NCI-H1436 (cell line): ENCODE measurements at places on chromosomes 7 and 10.
A peak's percentile ranks its signal among the peaks of the same experiment; 100 is the strongest.

- no peak for DNase-seq
These were observed 3.1 kb upstream of the ELFN1 start for GRCh38 chr7:1666823-1667565.

DNA sequence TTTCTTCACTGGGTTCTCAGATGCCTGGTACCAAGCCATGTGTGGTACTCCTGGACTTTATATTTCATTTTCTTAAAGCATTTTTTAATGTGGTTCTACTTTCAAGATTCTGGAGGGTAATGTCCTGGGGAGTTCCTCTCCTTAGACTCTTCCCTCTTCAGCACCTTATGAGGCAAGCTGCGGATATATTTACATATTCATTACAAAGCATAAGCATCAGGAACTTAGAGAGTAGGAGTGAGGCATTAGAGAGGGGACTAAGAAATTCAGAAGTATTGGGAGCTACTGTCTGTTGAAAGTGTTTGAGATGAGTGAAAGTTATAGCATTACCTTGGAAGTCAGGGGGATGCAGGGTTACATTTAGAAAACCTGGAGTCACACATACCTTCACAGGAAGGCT is 20.8 kb downstream of the AUTS2 start:
- no peak for DNase-seq

- DNase-seq: peak; percentile 59
These were observed 116.1 kb downstream of the INSYN2A start for GRCh38 chr10:127080317-127080716.

GRCh38 chr7:107811934-107812333 is 8.9 kb upstream of the SLC26A3 start:
- no peak for DNase-seq

- no peak for DNase-seq
These were observed 106.8 kb downstream of the GALNT17 start for GRCh38 chr7:71238581-71239295.

DNA sequence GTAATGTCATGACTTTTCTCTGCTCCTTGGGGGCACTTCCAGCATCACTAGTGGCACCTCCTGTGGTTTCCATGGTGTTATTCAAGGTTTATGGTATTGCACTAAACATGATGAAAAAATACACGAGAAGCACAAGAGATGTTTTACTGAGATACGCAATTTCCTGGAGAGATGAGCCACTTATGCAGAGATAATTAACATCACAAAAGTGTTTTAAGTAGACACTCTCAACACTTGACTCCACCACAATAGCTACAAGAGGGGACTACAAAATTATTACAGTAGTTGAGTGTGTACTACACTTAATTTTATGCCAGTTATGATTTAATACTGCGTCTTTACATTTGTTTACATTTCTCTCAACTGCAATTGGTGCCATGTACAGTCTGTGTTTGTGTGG is 906.7 kb downstream of the DNAJB9 start:
- DNase-seq: peak; percentile 61

- no peak for DNase-seq
These were observed 10.1 kb downstream of the OGDH start for GRCh38 chr7:44616545-44616944.

- no peak for DNase-seq
These were observed 9.2 kb downstream of the ITIH5 start for GRCh38 chr10:7657552-7657951.

- no peak for DNase-seq
These were observed 112.5 kb downstream of the PTPRN2 start for GRCh38 chr7:158475036-158475678.

DNA sequence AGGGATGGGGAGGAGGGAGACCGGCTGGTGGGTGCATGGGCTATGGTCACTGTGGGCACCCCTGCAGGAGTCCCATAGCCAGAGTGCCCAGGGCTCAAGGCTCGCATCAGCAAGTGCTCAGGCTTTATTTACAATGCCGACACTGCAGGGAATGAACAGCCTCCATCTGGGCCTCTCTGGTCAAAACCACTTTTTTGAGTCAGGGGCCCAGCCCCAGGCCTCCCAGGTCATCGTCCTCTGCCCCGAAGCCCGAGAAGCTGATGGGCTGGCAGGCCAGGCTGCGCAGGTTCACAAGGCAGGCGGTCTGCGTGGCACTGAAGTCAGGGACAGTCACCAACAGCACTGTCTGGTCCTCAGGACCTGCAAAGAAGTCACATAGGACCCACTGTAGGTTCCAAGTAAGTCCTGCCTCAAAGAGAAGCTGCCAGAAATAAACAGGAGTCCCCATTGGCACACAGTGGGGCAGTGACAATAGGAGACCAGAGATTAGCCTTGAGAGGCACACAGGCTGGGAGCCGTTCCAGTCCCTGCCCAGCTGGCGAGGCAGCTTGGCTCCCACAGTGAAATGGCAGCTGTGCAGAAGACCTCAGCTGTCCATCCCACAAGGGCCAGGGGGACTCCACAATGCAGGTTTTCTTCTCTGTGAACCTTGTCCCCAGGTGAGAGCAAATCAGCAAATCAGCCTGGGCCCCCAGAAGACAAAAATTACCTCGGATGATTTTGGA is 8.6 kb downstream of the POLD2 start:
- no peak for DNase-seq

- no peak for DNase-seq
These were observed 43.8 kb upstream of the TAS2R16 start for GRCh38 chr7:123039269-123039668.

DNA sequence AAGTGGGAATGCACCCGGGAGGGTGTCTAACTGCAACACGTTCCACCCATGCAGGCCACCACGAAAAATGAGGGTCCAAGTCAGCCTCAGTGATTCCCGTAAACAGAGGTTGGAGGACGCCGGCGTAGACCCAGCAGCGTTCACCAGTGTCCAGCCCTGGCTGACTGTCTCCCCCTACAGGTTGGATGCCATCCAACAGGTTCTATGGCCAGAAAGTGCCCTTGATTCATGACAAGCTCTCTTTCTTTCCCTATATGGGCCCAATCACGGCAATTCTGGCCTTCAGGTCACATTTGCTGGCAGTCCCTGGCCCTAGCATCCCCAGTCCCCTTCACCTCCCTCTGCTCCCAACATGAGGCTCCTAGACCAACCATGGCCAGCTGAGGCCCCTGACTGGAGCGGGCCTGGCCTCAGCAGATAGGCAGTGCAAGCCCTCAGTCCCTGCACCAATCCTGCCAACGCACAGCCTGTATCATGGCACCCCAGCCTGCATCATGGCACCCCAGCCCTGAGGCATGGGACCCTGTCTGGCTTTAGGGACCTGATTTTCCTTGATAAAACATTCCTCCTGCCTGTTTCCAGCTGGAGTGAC is 227.4 kb downstream of the GRID1 start:
- no peak for DNase-seq

- no peak for DNase-seq
These were observed 26.8 kb upstream of the EGR2 start for GRCh38 chr10:62842983-62843382.

DNA sequence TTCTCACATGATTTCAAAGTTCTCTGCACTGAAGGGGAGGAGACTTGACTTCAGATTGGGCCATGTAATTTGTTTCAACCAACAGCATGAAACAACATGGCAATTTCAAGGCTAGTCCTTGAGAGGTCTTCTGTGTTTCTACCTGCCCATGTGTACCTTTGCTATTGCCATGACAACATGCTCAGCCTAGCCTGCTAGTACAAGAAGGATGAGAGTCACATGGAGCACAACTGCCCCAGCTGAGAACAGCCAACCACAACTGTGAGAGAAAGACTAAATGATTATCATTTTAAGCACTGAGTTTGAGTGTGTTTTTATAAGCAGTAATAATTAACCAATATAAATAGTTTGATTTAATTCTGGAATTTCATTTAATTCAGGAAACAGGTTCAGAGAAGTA is 41.9 kb downstream of the ANKMY2 start:
- DNase-seq: no peak

DNA sequence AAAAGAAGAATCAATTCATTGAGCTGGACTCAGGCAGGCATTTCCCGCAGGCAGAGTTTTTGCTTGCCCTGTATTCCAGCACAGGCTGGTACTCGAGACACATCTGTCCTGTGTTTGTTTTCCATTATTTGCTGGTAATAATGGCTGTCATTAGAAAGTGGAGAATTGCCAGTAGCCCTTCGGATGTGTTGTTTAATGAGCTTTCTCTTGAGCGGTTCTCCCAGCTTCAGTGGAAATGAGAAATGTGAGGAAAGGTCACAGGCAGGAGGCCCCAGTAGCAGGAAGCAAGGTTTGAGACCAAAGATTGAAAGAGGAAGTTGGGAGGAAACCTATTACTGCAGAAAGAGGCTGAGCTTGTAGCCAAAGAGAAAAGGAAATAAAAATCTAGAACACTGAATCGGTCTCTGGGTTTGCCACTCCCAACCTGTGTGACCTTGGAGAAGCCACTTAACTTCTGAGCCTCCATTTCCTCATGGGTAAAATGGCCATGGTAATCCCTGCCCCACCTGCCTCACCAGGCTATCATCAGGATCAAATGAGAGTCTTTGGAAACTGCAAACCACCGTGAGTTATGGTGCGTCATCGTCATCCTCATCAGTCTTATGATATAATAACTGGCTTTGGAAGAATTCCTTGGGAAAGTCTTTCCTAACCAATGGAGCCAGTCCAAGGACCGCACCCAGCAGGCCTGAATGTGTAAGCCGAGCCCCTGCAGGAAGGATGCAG is 67.7 kb downstream of the TACR2 start:
- peak; percentile 2 for DNase-seq

- DNase-seq: no peak
These were observed 271.0 kb upstream of the PODXL start for GRCh38 chr7:131827421-131827820.

- DNase-seq: no peak
These were observed 415.8 kb upstream of the MKI67 start for GRCh38 chr10:128541926-128542475.

DNA sequence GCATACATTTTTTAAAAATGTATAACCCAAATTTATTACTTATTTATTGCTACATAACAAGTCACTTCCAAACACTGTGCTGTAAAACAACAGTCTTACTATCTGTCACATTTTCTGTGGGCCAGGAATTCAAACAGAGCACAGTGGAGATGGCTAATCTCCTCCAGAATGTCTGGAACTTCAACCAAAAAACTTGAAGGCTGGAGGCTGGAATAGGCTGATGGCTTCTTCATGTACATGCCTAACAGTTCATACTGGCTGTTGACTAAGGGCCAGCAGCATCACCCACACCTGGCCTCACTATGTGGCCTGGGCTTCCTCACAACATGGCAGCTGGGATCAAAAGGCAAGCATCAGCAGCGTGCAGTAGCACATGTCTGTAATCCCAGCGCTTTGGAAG is 92.4 kb upstream of the KMT2E start:
- DNase-seq: no peak

DNA sequence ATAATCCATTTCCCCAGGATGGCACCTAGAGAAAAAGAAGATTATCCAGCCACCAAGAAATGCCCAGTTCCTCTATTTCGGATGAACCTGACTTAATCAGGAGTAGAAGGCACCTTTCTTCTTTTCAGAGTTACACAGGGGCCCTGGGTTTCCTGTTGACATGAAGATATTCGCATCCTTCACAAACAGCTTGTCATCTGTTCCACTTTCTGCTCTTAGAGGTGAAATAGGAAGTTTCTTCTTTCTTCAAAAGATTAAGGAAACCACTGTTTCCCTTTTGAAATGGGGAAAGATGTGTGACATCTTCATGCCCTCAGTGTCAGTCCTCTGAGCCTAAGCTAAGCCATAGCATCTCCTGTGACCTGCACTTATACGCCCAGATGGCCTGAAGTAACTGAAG is 39.1 kb upstream of the RAB18 start:
- no peak for DNase-seq

DNA sequence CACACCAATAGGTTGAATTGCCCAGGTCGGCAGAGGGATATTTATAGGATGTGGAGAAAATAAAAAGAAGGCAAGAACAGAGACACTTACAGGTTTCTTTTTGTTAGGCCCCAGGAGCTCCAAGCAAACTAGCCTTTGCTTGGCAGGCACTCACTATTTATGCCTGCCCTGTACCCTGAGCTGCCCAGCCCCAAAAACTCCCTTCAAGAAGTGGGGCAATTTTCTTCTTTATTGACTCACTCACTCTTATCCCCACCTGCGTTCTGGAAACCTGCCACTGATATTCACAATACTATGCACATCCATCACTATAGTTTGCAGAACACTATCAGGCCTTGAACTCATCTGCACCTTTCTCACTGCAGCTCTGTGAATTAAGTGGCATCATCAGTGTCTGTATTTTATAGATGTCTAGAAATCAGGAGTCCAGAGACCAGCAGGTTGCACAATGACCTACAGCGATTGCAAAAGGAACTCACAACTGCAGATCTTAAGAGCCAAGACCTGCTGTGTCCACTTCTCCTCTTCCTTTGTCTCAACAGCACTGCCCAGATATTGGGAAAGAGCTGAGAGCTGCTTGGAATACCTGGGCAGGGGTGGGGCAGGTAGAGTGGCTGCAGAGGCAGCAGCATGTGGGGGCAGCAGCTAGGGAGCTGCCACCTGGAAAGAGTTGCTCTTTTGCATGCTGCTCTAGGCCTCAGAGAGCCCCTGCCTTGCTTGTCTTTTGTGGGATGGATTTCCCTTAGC is at the start of gene SFTPD:
TSS of gene SFTPD (minus strand) at position 130 of the 747 bp plus-strand sequence. CDS start 2,446 bp downstream, outside the sequence.
- DNase-seq: no peak

- DNase-seq: no peak
These were observed 1.8 kb downstream of the SMURF1 start for GRCh38 chr7:99141841-99142726.

GRCh38 chr7:113099284-113099919 is 12.8 kb upstream of the GPR85 start:
- DNase-seq: no peak

DNA sequence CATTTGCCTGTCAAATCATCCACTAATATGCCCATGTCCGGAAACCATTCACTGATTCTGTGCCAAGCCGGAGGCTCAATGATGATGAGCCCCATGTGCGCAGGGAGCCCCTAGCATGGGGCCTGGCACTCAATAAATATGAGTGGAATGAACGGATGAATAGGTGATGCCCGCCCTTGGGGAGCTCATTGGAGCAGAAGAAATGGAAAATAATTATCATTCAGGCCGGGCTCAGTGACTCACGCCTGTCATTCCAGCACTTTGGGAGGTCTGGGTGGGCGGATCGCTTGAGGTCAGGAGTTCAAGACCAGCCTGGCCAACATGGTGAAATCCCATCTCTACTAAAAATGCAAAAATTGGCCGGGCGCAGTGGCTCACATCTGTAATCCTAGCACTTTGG is 11.0 kb downstream of the RHBDD2 start:
- no peak for DNase-seq

DNA sequence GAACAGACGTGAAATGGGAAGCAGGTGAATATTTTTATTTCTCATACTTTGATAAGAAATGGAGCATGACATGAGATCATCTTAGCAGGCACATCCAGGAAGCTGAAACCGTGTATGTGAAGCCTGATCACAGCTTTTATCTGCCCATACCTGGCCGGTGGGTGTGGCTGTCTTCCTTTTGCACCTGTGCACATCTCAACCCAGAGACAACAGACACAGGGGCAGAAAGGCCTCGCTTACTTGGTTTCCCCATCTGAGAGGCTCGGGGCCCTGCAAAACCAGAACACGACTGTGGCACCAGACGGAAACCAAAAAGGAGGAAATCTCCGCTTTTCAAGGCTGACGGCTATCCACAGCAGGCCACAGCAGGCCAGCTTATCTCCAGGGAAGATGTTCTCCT is 116.4 kb downstream of the TCERG1L start:
- no peak for DNase-seq
